Right hindlimb (tissue), 1 donor: ENCODE measurements at places on chromosomes 2 and 18.

DNA sequence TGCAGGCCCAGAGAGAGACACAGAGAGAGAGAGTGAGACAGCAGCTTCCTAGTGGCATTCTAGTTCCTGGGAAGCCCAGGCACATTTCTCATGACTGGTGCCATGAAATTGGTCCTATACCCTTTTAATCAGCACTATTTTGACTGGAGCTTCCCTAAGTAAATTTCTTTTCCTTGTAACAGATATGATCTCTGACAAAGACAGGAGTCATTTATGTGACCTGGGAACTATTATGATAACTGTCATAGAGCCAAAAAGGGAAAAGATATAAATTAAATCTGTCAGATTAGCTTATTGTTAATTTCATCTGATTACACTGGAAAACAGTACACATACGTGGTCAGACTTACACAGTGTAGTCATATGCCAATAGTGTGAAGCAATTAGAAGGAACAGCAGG lies 161.3 kb upstream of the HNRNPA3 start:
- DNase-seq, result no peak

- peak; percentile 54 for DNase-seq
These were observed 46.3 kb downstream of the TNFRSF11A start for GRCh38 chr18:62371436-62371835.

DNA sequence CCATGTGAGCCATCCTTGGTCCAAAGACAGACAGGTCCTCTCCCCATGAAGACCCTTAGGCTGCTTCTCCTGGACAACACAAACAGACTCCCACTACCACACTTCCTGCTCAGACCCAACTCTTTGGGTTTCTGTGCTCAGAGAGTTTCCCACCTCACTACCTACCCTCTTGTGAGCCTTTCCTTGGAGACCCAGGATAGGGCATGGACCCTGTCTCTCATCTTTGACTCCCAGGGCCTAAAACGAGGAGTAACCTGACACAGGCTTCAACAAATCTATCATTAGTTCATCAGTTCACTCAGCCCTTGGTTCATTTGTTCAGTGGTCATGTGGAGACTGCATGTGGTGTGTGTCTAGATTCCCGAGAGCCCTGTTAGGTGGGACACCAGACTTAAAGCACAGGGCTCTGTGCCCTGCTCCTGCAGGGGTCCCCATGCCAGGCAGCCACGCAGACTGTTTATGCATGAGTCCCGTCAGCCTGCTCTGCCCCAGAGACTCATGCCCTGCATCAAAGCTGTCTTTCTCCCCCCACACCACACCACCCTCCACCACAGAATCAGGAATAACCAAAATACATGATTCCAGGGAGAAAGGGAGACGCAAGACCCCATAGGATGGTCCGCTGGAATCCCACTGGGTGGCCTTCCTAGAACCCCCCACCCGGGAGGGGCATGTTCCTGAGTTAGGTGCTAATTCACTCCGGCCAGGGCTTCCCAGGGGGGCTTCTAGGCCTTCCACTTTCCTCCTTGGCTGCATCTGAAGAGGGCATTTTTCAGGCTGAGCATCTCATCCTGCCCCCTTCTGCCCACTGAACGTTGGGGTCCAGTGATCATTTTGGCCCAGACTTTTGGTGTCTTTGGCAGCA lies 100.2 kb upstream of the TEX51 start:
- DNase-seq, result no peak

DNA sequence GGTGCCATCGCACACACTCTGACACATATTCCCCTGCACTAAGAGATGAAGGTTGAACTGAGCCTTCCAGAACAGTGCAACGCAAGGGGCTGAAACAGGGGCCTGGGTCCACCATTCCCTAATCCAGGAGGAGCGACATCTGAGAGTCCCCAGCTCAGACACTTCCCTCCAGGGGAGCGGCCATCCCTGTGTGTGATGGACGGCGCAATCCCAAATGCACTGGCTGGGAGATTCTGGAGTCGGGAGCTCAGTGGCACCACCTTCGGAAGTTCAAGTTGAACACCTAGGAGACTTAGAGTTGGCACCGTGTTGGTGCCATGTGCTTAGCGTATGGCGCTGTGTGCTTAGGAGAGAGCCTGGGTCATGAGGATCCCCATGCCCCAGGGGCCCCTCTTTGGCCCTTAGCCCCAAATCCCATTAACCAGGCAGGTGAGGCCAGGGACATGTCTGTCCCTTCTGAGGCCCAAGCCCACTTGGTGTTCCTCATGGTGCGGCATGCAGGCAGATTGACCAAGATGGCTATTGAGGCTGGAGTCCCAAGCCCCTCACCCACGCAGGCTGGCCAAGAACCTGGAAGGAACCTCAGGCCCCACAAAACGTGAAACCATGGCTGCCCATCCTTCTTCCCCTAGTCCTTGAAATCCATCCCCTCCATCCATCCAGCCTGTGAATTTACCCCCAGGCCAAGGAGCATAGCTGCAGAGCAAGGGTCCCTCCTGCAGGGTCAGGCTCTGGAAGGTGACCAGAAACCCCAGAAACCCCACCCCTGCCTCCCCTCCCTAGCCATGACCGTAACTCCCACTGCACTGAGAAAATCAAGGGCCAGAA lies 114.1 kb upstream of the OTOS start:
- DNase-seq, result no peak

GRCh38 chr2:132668189-132668823 lies 1.7 kb downstream of the LYPD1 start:
- peak; percentile 36 for DNase-seq

DNA sequence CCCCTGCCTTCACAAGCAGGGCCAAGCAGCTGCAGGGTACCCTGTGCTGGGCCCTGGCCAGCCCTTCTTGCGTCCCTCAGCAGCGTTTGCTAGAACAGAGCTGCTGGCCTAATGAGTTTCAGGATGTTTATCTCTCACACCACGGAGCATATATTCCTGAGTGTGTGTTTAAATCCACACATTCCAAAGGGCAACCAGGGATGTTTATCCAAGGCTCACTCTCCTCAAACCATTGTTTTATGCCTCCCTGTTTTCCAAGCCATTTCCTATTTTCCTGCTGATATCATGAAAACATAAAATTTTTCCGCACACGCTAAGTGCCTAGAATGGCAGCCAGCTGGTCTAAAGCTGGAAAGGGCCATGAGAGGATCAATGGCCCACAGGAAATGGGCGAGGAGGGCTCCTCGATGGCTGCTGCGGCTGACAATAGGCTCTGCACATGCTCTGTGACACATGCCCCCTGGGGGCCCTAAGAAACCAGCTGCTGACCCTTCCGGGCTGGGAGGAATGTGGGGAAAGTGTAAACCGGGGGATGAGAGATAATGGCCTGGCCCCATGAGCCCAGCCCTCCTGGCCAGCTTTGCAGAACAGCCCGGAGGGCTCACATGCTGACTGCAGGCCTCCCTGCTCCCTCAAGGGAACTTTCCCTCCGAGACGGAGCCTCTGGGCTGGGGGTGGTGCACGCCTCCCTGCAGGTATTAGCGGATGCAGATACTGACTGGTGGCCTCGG lies 194.0 kb downstream of the NDUFA10 start:
- DNase-seq, result peak; percentile 51

DNA sequence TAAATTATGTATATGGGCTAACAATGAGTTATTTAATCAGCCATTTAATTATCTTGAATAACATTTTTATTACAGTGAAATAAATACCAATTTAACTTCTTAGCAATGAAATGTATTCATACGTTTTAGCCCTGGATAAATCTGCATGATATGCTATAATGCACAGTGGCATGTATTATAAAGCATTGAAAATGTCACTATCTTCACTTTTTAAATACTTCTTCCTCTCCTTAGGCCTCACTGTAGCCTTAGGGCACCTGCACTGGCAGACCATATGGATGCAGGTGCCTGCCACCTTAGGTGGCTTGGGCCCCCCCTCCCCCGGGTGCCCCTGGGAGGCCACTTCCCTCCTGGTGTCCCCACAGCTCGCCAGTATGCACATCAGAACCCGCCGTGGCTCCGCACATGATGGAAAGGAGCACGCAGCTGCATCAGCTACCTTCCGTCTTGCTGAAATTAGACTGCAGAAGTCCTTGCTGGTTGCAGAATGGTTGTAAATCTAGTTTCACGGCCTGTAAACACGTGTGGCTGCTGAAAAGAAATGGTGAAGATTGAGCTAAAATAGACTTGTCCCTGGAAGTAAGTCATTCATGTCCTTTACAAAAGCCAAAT lies 56.7 kb downstream of the ADI1 start:
- DNase-seq, result no peak

- DNase-seq, result no peak
These were observed 3.7 kb downstream of the HDAC4 start for GRCh38 chr2:239396881-239397681.

GRCh38 chr2:11963966-11964365 lies 217.5 kb downstream of the LPIN1 start:
- DNase-seq, result no peak

GRCh38 chr18:60506190-60506589 lies 133.6 kb upstream of the MC4R start:
- no peak for DNase-seq

DNA sequence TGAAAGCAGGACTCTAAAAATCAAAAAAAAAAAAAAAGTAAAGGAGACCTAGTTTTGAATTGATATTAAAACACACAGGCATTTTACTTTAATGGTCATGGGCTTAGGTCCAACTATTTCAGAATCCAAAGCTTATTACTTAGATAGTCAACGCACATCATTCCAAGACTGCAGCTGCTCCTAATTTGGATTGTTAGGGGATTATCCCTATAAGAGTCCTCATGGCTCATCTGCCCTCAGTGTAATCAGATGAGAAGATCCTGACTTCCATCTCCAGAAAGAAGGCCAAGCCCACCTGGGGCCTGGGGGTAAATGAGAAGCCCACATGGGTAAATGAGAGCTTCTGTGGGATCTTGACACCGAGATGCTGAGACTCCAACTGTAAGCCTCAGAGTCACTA lies 424.2 kb downstream of the NRXN1 start:
- DNase-seq, result no peak

DNA sequence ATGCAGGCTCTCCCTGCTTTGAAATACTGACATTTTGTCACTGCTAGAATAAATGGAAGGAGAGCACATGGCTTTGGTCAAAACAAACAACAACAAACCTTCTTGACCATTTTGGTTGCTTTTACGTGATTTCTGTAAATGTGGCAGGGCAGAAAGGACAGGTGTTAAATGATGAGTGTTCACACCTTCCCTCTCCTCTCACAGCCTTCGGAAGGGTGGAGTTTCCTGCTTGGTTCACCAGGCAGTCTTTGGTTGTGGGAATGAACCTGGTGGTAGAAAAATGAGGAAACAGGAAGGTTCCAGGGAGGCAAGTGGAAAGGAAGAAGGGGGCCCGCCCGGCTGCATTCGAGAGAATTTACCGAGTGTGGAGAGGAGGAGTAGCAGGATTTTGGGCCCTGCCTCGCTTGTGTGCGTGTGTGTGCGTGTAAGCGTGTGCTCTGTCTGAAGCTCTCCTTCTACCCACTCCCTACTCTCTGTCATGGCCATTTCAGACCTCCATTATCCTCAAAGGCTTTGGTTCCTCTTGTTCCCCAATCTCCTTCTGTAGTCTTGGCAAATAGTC lies 23.7 kb upstream of the SPP2 start:
- DNase-seq, result no peak

DNA sequence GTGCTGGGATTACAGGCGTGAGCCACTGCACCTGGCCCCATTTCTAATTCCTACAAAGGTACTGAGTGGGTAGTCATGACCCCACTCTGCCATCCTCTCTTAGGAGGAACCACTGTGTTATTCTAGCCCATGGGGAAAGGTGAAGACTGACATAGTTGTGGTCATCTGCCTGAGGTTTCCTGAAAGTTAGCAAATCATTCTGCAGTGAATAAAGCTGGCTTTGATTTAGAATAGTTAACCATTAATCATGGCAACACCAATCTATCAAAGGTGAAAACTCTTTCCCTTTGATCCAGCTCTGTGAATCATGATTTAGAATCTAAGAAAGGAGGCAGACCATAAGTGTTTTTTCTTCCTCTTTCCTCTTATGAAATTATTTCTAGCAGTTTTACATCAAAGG lies 50.8 kb downstream of the SUMO1 start:
- no peak for DNase-seq

DNA sequence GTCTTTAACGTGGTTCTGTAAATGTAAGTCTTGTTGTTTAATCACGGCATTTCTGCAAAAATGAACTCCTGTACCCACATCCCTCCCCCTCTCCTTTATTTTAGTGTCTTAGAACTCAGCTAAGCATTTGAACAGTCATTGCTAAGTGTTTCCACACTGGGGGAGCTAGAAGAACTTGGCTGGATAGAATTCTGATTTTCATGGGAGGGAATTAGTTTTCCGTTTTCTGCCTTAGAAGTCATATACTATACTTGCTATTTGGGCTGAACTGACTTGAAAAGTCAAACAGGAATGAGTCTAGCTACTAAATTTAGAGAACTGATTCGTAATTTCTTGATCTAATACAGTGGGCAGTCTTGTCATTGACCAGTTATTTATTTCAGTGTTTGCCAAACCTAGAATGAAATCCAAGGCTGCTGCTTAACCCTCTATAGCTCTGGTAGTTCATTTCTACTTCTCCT lies 61.1 kb downstream of the FMNL2 start:
- DNase-seq, result no peak

DNA sequence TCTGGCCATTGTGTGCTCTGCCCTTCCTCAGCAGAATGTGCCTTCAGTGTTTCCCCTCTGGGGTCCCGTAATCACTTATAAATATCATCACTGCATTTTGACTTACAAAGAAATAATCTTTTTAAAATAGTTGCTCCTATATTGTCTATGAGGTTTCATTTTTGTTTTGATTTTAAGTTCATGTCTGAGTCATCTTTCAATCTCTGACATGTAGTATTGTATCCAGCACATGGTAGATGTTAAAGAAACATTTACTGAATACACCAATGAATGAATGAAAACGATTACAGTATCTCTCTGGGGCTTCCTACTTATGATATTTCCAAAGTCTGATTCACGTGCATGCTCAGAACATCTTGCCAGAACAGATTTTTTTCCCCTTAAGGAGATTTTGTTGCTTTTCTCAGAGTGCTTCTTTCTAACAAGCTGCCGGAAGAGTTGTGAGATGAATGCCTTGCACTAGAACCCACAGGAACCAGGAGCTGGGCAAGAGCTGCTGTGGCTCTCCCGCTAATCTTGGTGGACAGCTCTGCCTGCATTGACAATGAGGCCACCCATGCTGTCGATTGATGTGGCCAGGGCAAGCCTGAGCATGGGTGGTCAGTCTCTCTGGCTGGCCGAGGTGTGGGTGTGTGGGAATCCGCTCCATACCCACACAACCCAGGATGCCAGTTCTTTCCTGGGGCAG lies 199.4 kb downstream of the CYRIA start:
- DNase-seq, result no peak

DNA sequence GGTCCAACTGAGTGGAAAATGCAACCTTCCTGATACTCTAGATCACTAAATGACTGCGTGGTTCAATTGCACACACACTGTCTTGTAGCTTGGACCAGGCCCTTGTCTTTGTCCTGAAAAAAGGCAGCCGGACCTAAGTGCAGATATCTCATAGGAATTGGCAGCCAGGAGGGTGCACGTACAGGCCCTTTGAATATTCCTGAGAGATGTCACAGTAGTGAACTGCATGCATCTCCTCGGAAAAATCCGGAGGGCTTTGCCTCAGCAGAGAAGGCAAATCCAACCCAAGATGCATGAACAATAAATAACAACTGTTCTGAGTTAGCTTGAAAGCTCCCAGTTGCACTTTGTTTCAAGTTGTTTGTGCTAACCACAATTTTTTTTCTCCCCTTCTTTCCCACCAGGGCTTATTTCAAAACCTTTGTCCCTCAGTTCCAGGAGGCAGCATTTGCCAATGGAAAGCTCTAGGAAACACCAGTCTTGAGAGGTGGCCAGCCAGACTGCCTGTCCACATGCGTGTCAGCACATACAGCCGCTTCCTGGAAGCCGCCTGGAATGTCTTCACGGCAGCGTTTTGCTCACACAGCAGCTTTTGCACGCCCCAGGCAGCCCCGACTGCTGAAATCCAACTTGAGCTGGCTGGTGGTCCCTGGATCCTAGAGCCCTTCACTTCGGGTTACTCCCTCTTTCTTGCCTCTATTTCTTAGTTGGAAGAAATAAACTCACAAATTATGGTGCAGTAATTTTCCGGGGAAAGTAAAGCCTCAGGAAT lies 54.4 kb upstream of the FOSL2 start:
- peak; percentile 91 for DNase-seq
